Glutamatergic neuron (in vitro differentiated cells): ENCODE measurements at places on chromosomes 4 and X.

GRCh38 chr4:125181804-125182203 is 133.0 kb upstream of the FAT4 start:
- DNase-seq = no peak
- no peaks in the 10 kb centered on the region for H3K36me3 ChIP-seq
- H3K4me1 ChIP-seq = no peaks in the 10 kb centered on the region
- H3K27ac ChIP-seq = no peak overlapping the region

- peak; percentile 66 for DNase-seq
- H3K4me1 ChIP-seq = peaks cover 25% of the 10 kb centered on the region
- H3K27me3 ChIP-seq = peaks cover 5% of the 10 kb centered on the region
- peak overlapping the region; percentile 67 for H3K4me3 ChIP-seq
- no peak overlapping the region for H3K27ac ChIP-seq
Observed at GRCh38 chr4:185638548-185639301, 103.4 kb upstream of the PDLIM3 start.

DNA sequence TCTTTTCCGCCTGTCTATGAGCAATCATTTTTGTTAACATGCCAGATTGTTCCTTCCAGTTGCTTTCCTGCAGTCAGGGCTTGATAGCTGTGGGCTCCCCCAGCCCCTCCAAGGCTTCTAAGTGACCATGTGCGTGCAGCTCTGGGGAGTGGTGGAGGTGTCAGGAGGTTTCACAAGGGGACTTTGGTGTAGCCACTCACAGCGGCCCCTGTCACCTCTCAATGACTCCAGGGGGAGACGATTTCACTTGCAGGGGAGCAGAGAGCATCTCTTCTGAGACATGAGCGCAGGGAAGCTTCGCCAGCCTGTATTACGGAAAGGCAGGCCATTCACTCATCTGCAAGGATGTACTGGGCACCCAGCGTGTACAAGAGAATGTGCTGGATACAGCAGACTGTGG is 3.1 kb upstream of the GPR78 start:
- no peak overlapping the region for H3K27ac ChIP-seq
- peaks cover 2% of the 10 kb centered on the region for H3K4me1 ChIP-seq
- no peak for DNase-seq
- peaks cover 7% of the 10 kb centered on the region for H3K27me3 ChIP-seq

GRCh38 chr4:121551271-121551670 is 145.5 kb downstream of the ANXA5 start:
- no peak overlapping the region for H3K27ac ChIP-seq
- H3K4me3 ChIP-seq = no peak overlapping the region
- no peaks in the 10 kb centered on the region for H3K4me1 ChIP-seq
- no peaks in the 10 kb centered on the region for H3K36me3 ChIP-seq

DNA sequence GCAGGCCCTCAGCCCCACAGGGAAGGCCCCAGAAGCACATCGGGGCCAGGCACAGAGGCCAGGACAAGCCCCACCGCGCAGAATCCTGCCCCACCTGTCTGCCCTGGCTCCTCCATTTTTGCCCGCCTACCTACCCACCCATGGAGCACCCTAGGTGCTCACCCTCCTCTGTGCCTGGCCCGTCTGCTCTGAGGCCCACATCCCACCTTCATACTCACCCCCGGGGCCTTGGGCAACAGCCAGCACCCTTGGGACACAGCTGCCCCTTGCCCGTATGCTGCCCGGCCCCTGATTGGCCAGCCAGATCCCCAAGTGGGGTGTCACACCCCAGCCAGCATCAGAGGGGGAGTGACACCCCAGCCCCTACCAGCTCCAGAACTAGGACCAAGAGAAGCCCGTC is 10.8 kb upstream of the TREX2 start:
- H3K36me3 ChIP-seq = no peaks in the 10 kb centered on the region
- H3K4me3 ChIP-seq = no peak overlapping the region
- H3K4me1 ChIP-seq = no peaks in the 10 kb centered on the region

DNA sequence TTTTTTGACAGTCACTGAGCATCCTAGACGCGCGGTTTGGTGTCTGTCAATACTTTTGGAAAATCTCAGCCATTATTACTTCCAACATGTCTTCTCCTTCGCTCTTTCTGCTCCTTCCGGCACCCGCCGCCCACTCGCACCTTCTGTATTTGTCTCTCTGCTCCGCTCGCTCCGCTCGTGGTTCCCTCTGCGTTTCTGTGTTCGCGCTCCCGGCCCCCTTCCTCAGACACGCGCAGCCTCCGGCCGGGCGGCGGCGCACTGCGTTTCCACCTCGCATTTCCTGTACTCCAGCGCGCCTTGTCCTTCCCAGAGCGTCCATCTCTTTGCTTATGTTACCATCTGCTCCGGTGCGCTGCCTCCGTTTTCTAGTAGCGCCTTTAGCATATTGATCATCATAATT is 21.1 kb downstream of the PDE6B start:
- H3K36me3 ChIP-seq = peaks cover 3% of the 10 kb centered on the region
- H3K4me3 ChIP-seq = peak overlapping the region; percentile 30
- H3K4me1 ChIP-seq = peaks cover 5% of the 10 kb centered on the region
- DNase-seq = no peak
- H3K27ac ChIP-seq = no peak overlapping the region

GRCh38 chrX:10187421-10187820 is 30.6 kb downstream of the CLCN4 start:
- DNase-seq = no peak
- no peak overlapping the region for H3K4me3 ChIP-seq
- H3K27ac ChIP-seq = no peak overlapping the region
- peaks cover 18% of the 10 kb centered on the region for H3K4me1 ChIP-seq

DNA sequence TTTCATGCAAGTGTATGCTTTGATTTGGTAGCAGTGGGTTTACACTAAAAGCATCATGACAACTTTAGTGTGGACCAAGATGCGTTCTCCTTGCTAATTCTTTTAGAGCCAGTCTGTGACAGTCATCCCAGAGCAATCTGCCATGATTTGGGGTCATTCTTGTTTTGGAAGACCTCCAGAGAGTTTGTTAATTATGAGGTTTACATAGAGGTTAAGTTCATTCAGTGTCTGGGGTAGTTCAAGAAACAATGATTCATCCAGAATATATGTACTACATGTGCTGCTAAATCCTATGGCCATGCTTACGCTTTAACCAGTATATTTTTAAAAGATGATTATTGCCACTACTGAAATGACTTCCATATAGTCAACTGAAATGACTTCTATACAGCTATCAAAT is 328.5 kb upstream of the AGA start:
- DNase-seq = no peak
- H3K27me3 ChIP-seq = no peaks in the 10 kb centered on the region
- H3K4me3 ChIP-seq = no peak overlapping the region
- H3K27ac ChIP-seq = no peak overlapping the region
- H3K36me3 ChIP-seq = no peaks in the 10 kb centered on the region
- H3K4me1 ChIP-seq = no peaks in the 10 kb centered on the region

DNA sequence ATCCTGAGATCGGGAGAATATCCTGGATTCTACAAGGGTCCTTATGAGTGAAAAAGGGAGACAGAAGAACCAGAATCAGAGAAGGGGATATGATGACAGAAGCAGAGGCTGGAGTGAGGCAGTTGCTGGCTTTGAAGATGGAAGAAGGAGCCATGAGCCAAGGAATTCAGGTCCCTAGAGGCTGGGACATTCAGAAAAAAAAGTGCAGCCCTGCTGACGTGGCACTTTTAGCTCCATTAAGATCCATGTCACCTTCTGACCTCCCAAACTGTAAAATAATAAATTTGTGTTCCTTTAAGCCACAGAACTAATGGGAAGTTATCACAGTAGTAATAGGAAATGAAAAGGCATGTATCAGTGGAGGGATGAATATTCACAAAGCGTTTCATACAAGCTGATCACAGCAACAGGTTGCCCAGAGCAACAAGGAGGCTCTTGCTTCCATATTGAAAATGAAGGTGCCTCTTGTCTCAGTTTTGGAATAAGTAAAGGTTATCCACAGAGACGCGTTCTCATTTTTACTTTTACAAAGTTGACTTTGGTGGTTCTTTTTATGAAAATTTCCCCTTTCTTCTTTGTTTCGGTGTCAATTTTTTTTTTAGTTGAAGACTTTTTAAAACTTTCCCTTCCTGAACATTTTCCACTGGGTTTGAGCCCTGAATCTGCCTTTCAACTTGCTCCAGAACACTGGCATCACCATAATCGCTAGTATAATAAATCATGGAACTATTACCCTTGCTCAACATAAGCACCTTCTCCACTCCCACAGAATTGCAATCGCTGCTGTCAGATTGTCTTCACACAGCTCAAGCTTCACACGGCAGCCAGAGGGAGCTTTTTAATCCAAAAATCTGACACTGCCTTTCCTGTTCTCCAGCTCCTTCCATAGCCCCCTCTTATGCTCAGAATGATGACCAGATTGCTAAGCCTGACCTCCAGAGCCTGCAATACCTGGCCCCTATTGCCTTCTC is 127.6 kb upstream of the RBPJ start:
- no peak overlapping the region for H3K4me3 ChIP-seq
- DNase-seq = no peak
- H3K4me1 ChIP-seq = no peaks in the 10 kb centered on the region
- no peaks in the 10 kb centered on the region for H3K36me3 ChIP-seq
- no peak overlapping the region for H3K27ac ChIP-seq
- H3K27me3 ChIP-seq = no peaks in the 10 kb centered on the region

DNA sequence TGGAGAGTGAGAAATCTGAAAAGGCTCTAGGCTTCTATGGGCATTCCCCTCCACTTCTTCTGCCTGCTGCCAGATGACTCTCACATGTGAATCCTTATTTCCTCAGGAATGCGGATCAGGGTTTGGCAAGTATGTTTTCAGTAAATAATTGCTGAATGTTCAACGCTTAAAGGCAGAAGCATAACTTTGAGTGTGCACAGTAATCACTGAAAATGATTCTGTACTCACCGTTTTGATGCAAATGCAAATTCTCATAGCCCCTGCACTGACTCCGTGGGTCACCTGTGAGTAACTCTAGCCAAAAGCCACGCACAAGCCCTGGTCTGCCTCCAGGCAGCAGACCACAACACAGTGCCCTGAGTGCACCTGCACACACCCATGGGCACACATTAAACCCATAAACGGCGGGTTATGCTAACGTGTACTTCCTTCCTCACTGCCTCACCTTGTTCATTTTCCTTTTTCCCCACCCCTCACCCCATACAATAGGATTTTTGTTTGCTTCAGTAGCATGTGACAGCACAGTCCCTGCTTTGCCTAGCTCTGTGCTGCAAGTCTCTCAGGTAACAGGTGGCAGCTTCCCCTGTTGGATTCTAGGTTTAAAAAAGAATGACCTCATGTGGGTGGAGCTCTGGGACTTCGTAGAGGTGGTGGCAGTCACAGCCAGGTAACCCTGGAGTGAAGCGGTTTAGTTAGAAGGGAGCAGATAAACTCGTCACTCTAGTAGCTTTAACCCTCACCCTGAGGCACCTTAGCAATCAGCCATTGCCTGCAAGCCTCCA is at the start of gene ARHGEF38:
ARHGEF38 (plus strand) TSS at position 656 of the 782 bp plus-strand sequence. CDS start 146 bp downstream, outside the sequence.
- no peaks in the 10 kb centered on the region for H3K36me3 ChIP-seq
- peaks cover 3% of the 10 kb centered on the region for H3K27me3 ChIP-seq
- DNase-seq = no peak
- H3K4me1 ChIP-seq = no peaks in the 10 kb centered on the region
- no peak within 1 kb of the TSS for H3K27ac ChIP-seq

DNA sequence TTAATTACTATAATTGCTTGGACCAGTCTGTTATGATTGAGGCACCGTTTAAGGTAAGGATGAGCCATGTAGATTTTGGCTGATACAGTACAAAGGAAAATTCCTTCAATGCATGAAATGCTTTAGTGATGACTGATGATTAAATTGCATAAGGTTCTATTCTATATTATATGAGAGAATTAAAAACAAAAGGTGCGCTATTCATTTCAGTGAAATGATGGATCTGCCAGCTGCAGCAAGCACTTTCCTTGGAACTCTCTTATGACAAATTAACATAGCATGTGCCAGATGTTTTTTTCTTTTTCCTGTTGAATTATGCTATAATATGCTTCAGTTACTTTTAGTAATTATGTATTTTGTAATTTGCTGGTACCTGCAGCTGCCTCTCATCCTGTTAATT is 98.5 kb downstream of the JADE1 start:
- no peak overlapping the region for H3K27ac ChIP-seq
- H3K4me3 ChIP-seq = no peak overlapping the region

- no peak for DNase-seq
- H3K36me3 ChIP-seq = no peaks in the 10 kb centered on the region
- H3K4me1 ChIP-seq = no peaks in the 10 kb centered on the region
- H3K4me3 ChIP-seq = no peak overlapping the region
- no peak overlapping the region for H3K27ac ChIP-seq
Observed at GRCh38 chr4:142307857-142308256, 538.2 kb downstream of the INPP4B start.

DNA sequence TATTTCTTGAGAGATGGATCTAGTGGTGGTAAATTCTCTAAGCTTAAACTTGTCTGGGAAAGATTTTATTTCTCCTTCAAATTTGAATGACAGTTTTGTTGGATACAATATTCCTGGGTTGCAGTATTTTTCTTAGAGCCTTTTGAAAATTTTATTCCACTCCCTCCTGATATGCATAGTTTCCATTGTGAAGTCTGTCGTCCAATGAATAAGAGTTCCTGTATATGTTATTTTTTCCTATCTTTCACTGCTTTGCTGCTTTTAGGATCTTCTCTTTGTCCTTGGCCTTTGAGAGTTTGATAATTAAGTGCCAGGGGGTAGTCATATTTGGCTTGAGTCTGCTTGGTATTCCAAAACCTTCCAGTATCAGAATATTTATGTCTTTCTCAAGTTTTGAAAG is 1156.4 kb upstream of the AGA start:
- no peak for DNase-seq
- H3K27me3 ChIP-seq = no peaks in the 10 kb centered on the region
- no peaks in the 10 kb centered on the region for H3K4me1 ChIP-seq
- H3K4me3 ChIP-seq = no peak overlapping the region
- H3K36me3 ChIP-seq = no peaks in the 10 kb centered on the region

DNA sequence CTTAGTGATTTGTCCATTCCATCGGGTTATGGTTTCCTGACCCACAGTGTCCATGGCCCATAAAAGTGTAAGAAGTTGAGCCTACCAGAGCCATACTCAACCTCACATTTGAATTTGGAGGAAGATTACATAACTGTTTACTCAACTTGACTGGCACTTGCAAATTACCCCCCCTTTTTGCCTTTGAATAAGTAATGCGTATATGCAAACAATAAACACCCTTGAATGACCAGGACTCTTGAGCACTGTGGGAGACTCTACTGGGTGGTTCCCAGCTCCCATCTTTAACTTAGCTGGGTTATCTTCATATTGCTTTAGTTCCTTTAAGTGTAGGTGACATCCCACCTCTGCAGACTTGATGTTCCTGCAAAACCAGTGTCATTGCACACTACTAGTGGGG is 30.6 kb upstream of the STIM2 start:
- no peaks in the 10 kb centered on the region for H3K36me3 ChIP-seq
- H3K4me3 ChIP-seq = no peak overlapping the region
- no peak overlapping the region for H3K27ac ChIP-seq
- H3K4me1 ChIP-seq = no peaks in the 10 kb centered on the region

DNA sequence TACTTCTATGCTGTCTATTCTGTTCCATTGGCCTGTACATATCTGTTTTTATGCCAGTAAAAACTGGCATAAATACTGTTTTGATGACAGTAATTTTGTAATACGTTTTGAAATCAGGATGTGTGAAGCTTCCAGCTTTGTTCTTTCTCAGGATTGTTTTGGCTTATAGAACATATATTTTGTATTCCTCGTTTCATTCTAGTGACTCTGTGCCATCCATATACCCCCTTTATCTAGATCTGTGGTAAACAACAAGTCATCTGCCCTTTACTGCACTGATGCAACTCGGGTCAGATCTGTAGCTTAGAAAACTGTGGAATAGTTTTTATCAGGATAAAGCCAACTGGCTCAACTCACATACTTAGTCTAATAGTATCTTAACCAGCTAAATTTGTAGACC is 233.7 kb downstream of the PRDM5 start:
- H3K27me3 ChIP-seq = no peaks in the 10 kb centered on the region
- H3K27ac ChIP-seq = no peak overlapping the region
- H3K36me3 ChIP-seq = no peaks in the 10 kb centered on the region
- H3K4me1 ChIP-seq = peaks cover 5% of the 10 kb centered on the region
- DNase-seq = no peak
- no peak overlapping the region for H3K4me3 ChIP-seq
